ENCODE measurements at places on chromosomes 4 and X.

DNA sequence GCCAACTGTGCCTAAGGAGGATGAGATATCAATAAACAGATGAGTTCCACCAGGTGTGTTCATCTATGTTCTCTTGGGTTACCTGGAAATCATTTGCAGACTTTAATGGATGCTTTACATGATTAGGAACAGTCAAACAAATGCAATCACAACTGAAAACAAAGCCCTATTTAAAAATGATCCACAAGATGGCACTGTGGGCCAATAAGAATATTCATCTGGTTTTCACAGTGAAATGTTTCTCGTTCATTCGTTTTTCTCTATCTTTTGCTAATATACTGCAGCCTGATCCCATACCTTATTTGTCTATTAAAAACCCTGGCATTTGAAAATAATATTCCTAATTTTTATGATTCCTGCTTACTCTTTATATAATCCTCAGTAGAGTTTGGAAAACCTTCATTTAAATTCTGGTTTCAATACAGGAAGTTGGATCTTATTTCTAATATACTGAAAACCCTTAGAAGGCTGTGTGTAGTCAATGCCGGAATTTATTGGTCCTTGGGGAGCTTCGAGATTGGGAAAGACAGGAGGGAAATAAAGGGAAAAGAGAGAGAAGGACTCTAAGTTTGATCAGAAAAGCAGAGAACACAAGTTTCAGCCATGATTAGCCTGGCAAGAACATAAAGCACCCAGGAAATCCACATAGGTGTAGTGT is 63.8 kb upstream of the TAPT1 start:
- no peak for DNase-seq

- peak; percentile 49 for DNase-seq
These were observed 884 bp downstream of the RELL1 start for GRCh38 chr4:37685161-37685822.

DNA sequence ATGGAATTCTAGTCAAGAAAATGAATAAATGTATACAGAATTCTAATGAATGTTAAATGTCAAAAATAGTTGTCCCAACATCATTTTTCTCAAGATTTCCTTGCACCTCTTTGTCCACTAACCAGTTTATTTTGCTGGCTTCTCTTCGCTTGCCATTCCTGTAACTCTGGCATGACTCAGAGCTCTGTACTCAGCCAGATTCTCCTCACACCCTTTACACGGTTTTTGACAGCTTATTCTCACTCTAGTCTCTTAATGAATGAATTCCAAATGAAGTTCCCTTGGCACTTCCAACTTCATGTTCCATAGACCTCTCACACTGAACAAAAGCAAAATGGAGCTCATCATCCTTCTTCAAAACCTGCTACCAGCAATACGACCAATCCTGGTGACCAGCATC is 419.3 kb upstream of the SLIT2 start:
- no peak for DNase-seq

- DNase-seq, result no peak
These were observed 40.4 kb upstream of the TLR2 start for GRCh38 chr4:153643406-153644383.

DNA sequence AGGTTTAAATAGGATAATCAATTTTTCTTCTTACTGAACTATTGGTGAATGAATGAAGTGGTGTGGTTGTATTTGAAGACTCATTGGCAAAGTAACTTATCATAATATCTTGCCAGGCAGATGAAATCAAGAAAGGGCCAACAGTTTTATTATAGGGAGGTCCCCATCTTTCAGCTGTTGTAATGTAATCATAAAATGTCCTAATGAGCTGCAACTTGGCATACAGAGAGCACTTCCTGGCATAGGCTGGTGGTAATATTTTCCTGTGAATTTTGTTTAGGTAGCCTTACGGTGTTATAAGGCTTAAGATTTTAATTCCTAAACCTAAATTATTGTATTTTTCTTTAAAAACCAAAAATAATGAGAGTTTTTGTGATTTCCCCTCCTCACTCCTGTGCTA is 17.5 kb downstream of the FHIP1A start:
- DNase-seq, result no peak

GRCh38 chr4:185211035-185211434 is 1.6 kb downstream of the SNX25 start:
- DNase-seq, result no peak

DNA sequence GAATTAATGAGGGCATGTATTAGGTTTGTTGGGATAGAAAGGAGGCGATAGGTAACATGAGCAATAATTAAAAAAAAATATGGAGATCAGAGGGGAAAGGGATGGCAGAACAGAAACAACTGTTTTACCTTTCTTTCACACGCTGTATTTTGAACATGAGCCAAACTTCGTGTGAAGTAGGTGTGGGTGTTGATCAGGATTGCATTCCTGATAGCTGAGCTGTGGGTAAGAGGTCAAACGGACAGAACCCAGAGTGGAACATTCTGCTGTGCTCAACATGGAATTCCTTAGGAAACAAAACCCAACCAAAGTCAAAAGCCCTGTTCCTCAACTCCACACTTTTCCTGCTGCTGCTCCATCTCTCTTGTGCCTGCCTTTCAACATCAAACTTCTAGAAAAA is 162.5 kb upstream of the CASK start:
- DNase-seq, result no peak

DNA sequence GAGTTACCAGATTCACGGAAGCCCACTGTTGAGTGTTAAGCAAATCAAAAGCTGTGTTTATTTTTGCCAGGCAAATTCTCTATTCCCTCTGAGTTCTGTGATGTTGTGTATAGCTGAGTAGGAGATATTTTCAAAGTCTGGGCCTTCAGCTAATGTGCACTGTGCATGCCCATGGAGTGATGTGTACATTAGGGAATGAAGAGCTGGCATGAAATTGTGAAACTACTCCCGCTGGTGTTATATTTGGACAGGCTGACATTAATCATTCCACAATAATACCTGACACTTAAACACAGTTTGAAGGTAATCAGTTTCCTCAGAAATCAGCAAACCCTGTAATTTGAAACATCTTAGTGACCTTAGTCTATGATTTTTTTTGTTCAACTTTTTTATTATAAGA is 88.1 kb upstream of the MBNL3 start:
- DNase-seq, result no peak

- no peak for DNase-seq
These were observed 70.2 kb downstream of the CLDN22 start for GRCh38 chr4:183249854-183250253.

- peak; percentile 68 for DNase-seq
These were observed 54.6 kb downstream of the RELL1 start for GRCh38 chr4:37631551-37631950.

GRCh38 chr4:84965553-84966381 is 723 bp downstream of the WDFY3 start:
- DNase-seq, result peak; percentile 64

DNA sequence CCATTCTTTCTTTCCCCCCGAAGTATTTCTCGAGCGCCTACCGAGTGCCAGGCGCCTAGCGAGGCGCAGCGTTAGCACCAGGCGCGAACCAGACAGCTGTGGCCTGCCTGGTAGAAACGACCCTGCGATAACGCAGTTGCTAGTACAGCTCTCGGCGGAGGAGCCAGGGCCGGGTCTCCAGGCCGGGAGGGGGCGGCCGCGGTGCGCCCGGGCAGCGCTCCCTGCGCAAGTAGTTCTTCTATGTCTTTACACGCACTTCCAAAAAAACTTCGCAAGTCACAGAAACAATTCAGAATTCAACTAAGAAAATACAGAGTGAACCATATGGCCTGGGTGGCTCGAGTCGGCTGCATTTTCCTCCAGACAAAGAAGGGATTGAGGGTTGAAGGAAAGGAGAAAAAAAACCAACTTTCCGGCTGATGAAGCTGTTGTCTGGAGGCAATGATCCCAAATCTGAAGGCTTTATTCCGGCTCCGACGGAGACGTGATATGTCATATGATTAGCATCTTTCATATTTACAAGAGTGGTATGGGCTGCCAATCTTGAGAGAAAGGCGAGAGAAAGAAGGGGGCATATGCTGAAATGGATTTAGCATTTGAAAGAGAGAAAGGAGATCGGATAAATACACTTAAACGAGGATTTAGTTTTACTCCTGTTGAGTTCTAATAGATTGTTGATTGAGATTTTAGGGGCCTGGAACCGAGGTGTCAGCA is 7.2 kb upstream of the NEUROG2 start:
- DNase-seq, result peak; percentile 69

- DNase-seq, result no peak
These were observed 66.5 kb downstream of the PDHA1 start for GRCh38 chrX:19410259-19410658.

DNA sequence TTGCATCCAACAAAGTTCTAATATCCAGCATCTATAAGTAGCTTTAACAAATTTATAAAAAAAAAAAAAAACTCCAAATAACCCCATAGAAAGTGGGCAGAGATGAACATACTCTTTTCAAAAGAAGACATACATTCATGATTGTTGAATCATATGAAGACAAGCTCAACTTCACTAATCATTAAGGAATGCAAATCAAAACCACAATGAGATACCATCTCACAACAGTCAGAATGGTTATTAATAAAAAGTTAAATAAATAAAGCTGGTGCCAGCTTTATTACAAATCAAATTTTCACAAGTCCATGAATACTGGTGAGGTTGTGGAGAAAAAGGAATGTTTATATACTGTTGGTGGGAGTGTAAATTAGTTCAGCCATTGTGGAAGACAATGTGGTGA is 592.0 kb downstream of the IQCM start:
- DNase-seq, result no peak

GRCh38 chr4:36133086-36133485 is 111.2 kb downstream of the ARAP2 start:
- no peak for DNase-seq

- DNase-seq, result no peak
These were observed 48.5 kb upstream of the CLCN4 start for GRCh38 chrX:10108288-10108687.

DNA sequence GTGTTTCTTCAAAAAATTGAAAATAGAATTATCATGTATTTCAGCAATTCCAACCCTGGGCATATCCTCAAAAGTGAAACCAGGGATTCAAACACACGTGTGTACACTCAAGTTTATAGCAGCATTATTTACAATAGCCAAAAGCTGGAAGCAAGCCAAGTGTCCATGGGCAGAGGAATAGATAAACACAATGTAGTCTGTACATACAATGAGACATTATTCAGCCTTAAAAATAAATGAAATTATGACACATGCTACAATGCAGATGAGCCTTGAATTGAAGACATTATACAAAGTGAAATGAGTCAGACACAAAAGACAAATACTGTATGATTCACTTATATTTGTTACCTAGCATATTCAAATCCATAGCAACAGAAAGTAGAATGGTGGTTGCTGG is 853.4 kb downstream of the STIM2 start:
- DNase-seq, result no peak

All from right hindlimb (tissue), 1 donor.